Choroid plexus epithelial cell (primary cell): ENCODE measurements at places on chromosomes 13 and 19.

GRCh38 chr13:59946944-59947343 lies 216.8 kb downstream of the DIAPH3 start:
- DNase-seq, result peak; percentile 51

DNA sequence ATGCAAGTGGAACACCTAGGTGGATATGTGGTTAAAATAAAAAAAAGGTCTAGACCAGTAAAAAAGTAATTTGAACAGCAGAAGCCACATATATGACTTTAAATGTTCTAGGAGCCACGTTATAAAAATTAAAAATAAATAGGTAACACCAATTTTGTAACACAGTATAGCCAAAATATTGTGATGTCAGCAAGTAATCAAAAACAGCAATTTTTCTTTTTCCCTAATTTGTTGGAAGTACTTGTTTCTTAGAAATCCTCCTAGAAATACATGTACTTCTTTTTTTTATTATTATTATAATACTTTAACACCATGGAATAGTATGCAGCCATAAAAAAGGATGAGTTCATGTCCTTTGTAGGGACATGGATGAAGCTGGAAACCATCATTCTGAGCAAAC lies 25.7 kb upstream of the C1QTNF9B start:
- no peak for DNase-seq

DNA sequence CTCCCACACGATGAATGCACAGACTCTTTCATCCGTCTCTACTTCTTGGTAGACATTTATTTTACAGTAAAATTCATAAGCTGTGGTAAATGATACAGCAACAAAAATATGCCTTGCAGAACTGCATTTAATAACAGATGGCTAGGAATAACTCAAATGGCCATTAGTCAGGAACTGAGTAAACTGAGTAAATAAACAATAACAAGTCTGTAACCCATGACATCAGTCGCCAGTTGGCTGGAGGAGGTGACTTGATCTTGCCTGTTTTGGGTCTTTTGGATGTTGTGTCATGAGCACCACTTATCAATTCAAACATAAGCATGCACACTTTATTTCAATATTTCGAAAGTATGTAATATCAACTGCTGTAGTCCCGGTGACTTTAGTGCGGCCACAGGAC lies 632.6 kb upstream of the ARGLU1 start:
- DNase-seq, result no peak

GRCh38 chr13:33087091-33087490 lies 70.9 kb downstream of the KL start:
- peak; percentile 74 for DNase-seq

GRCh38 chr19:40632311-40633036 lies 31.3 kb downstream of the LTBP4 start:
- DNase-seq, result no peak

DNA sequence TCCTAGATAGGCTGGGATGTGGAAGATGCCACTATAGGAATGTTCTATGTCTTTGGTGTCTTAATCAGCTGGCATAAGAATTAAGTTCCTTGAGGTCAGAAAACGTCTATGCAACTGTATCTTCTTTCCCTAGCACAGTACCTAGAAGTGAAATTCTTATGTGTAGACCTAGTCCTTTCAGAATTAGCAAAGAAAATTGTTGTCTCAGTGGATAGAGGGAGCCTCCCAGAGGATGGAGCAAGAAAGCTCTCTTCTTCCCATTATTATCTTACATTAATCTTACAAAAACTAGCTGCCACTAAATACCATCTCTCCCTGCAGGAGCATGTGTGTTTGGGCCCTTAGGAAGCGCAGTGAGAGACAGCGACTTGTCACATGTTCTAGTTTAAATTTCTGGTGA lies 11.6 kb downstream of the CLDN10 start:
- DNase-seq, result peak; percentile 46

DNA sequence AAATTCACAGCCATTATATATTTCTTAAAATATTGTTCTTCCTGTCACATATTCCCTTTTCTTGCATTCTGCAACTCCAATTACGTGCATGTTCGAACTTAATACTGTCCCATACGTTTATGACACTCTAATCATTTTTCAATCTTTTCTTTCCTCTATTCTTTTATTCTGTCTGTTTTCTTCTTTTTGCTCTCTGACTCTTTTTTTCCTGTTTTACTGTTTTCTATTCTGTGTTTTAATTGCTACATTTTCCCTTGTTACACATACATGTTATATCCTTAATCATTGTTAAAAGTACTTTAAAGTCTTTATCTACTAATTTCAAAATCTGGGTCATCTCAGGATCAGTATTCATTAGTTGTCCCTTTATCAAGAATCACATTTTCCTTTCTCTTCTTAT lies 1149.1 kb upstream of the PCDH20 start:
- no peak for DNase-seq

- DNase-seq, result no peak
These were observed 2.5 kb downstream of the NPAS1 start for GRCh38 chr19:47022140-47022536.

DNA sequence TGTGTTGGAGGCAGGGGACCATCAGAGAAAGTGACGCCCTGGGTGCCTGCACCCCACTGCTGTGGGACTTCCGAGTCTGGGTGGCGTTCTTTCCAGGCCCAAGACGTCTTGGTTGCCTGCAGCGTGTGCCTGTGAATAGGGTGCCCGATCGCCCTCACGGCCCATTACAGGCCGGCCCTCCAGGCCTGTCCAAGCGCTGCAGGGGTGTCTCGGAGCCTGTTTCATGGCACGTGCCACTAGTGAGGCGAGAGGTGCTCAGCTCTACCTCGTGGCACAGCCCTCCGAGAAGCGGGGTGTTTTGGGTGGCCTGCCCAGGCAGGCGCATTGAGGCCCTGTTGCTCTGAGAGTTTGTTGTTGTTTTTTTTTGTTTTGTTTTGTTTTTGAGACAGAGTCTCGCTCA lies 30.1 kb downstream of the DOT1L start:
- no peak for DNase-seq

DNA sequence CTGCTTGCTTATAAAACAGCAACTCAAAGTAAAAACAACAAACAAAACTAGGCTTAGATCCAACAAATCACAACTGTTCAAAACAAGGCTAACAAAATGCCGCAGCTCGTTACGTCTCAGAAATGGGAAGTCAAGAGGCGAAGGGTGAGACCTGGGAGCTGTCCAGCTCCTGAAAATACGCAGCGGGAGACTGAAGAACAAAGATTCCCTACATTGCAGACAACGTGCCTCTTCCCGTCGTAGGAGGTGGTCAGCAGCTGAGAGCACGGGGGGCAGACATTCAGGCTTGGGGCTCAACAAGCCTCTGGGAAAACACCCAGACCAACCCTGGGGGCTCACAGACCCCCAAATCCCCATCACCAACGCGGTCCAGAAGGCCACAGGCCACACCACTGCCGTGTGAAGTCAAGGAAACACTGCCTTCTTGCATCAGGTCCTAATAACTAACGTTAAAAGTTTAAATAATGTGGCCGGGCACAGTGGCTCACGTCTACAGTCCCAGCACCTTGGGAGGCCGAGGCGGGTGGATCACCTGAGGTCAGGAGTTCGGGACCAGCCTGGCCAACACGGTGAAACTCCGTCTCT lies 13.5 kb downstream of the PLPP2 start:
- peak; percentile 65 for DNase-seq

- peak; percentile 69 for DNase-seq
These were observed 25.2 kb downstream of the SPATA13 start for GRCh38 chr13:24185591-24186232.

GRCh38 chr13:30720172-30720869 lies 15.0 kb upstream of the ALOX5AP start:
- DNase-seq, result no peak

GRCh38 chr19:49415102-49415809 lies 8.0 kb downstream of the PTH2 start:
- peak; percentile 9 for DNase-seq

DNA sequence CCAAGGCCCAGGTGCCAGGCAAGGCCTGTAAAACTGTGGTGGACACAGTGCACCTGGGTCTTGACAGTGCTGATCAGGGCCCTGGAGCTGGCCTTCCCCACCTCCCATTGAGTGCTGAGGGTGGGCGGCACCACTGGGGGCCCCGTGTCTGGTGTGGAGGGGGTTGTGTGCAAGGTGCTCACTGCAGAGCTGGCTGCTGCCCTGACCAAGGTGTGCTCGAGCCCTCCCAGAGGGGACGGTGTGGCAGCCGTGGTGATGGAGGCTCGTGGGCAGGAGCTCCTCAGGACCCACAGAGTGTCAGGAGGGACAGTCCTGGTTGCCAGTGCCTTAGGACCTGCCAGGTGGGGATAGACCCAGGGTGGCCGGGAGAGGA lies 23.0 kb downstream of the ATP4B start:
- no peak for DNase-seq

DNA sequence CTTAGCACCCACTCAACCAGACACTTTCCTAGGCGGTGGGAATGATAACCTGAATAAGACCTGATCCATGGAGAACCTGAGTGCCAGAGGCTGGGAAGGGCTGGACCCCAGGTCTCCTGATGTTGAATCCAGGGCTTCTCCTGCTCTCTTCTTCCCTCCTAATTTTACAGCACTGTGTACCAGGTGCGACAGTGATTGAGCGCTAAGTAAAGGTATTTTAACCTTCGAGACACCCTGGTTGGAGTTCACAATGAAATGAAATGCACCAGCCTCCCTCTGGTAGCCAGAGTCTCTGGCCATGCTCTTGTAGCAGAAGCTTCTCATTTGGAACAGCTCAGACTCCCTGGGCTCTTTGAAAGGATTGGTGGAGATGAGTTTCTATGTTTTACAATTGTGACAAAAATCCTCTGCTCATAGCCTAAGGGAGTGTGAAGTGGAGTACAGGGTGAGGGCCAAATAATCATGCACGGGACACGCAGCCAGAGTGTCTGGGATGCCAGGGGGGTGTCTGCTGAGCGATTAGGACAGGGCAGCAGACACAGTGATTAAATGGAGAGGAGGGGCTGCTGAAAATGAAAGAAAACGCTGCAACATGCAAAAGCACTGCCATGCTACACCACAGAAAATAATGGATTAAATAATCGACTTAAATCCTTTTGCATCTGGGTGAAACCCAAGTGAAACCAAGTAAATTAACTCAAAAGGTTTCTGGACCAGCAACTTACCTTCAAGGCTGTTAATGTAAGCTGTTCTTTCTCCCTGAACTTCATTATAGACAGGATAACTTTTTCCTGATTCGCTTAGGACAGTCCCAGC lies 83.8 kb downstream of the FAM216B start:
- DNase-seq, result no peak

GRCh38 chr19:50368649-50369570 lies 3.5 kb upstream of the NAPSA start:
- DNase-seq, result peak; percentile 95

DNA sequence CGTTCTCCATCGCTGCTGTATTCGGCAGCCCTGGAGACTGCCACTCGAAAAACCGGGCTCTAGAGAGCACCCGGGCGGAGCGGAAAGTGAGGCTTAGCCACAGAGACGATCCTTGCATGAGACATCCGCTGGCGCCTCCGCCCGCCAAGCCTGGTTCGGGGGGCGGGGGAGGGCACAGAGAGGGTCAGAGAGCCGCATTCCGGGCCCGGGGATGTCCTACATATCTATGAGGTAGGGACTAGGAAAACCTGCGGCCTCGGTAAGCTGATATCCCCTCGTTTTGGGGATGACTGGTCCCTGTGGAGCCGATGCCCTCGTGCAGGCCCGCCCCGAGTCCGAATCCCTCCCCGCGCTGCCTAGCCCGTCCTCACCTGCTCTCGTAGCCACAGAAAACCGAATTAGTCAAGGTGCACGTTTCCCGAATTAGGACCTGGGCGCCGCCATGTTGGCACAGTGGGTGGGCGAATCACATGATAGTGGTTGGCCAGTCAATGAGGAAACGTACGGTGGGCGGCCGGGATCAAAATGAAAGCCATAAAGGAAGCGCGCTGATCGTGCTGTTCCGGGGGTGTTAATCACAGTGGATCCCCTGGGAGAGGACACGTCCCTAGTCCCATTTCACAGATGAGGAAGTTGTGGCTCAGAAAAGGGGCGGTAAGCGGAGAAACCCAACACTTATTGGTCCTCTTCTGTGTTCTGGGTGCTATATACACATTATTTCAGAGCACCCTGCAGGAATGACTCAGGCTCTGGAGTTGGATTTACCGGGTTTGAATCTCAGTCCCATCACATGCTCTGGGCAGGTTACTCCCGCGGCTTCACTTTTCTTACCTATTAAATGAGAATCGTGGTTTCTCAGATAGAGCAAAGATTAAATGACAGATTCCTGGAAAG lies at the start of gene TRMT1:
TRMT1 (minus strand) TSS at position 459 of the 894 bp plus-strand sequence; CDS start at position 118, 341 bp downstream.
- DNase-seq, result peak; percentile 94

GRCh38 chr13:49679246-49679645 lies 12.0 kb downstream of the EBPL start:
- DNase-seq, result peak; percentile 82

DNA sequence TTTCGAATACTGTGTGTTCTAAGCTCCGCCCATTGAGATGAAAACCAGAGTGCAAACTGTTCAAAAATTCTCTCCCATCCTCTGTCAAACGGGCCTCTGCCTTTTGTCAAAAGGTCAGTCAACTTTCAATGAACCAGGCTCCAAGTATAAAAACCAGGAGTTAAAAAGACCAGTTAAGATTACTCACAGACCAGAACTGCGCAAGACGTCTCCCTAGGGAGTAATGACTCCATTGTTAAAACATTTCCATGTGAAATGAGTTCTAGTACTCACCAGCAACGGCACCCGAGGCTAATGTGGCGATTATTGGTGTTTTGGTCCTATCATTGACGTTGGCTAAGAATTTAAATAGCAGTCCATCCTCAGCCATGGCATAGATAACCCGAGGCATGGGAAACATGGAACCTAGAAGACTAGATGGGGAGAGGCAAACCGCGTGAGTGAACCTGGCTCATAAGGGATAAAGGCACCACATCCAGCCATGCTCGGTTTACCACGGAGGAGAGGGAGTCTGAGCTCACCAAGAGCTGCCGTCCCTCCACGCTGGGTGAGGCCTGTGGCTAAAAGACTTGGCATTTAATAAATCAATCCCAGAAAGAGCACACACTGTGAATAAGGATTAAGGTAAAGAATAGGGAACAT lies 73.3 kb downstream of the SLC7A1 start:
- peak; percentile 98 for DNase-seq

DNA sequence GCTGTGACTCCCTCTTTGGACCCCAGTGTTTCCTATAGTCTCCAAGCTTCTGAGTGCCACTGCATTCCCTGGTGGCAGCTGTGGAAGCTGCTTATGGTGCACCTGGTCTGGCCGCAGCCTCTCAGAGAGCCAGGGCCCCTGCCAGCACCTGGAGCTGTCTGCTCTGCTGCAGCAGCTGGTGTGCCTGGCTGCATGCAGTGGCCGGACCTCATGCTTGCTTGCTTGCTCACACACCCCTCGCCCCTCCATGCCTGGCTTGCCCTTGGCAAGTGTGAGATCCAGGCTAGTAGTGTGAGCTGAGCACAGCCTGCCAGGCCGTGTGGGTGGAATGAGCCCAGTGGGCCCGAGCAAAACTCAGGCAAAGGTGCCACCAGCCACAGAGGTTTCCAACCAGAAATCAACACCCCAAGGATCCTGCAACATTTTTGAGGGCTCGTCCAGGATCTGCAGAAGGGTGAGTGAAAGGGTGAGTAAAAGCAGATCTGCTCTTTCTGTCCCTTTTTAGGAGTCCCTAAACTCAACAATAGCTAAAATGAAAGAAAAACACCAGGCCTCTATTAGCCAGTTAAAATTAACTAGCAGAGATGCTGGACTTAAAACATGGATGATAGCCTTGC lies 7.6 kb upstream of the MLLT1 start:
- DNase-seq, result peak; percentile 22

GRCh38 chr13:77415253-77416071 lies 88.6 kb upstream of the MYCBP2 start:
- no peak for DNase-seq
